ENCODE measurements at places on chromosomes 7 and 10.

DNA sequence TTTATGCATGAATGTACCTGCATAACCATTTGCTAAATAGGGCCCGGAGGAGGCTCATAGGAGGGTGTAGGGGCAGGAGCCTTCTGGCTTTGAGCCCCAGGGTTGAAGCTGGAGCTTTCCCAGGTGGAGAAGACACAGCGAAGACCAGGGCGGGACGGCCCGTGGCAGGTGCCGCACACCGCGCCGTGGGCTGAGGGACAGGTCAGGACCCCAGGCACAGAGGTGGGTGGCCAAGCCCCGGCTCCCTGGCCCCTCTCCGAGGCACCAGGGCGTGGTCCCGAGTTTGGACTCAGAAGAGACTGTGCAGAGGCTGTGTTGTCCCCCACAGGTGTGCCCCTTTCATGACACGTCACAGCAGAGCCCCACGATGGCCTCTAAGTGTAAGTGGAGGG, 56.5 kb downstream of the PWWP2B start:
- no peak for DNase-seq

GRCh38 chr7:114944745-114945625, 23.1 kb downstream of the MDFIC start:
- DNase-seq: no peak

DNA sequence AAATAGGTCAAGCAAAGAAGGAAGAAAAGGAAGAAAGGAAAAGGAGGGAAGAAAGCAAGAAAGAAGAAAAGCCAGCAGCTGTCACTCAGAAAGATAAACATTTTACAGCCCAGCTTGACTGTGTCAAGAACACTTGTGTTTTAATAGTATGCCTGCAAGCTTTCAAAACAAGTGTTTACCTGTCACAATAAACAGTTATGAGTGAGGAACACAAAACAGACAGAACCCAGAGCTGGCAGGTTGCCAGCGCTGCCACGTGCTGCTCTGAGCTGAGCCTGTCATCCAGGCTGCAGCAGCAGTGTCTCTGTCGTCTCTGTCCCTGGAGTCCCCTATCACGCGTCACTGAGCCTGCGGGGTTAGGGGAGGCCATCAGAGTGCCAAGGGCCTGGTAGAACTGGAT, 827.6 kb upstream of the AUTS2 start:
- DNase-seq: peak; percentile 15

GRCh38 chr10:13373644-13374043, 25.6 kb upstream of the SEPHS1 start:
- DNase-seq: no peak

GRCh38 chr7:32241636-32242035, 171.4 kb upstream of the PDE1C start:
- no peak for DNase-seq

GRCh38 chr7:97298561-97298960, 181.1 kb downstream of the SDHAF3 start:
- DNase-seq: no peak

DNA sequence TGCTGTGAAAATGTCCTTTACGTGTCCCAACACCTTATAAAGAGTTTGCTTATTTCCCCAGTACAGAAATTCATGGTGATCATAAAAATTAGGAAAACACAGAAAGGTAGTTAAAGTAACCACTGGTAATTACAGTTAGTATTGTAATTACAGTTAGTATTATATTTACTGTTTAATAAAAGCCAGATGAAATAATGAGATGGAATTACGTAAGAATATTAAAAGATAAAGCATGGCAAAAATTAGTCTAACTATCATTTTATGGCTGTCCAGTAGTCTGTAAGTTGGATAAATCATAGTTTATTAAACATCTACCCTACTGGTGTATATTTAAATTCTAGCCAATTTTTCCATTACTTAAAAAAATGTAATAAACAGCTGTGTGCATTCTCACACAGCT, 638.8 kb downstream of the ACTR3B start:
- DNase-seq: no peak

Data from cerebellum (tissue), 4 donors.